Hypothalamus (tissue), 51 donors: ENCODE measurements at places on chromosomes 7 and 10.

DNA sequence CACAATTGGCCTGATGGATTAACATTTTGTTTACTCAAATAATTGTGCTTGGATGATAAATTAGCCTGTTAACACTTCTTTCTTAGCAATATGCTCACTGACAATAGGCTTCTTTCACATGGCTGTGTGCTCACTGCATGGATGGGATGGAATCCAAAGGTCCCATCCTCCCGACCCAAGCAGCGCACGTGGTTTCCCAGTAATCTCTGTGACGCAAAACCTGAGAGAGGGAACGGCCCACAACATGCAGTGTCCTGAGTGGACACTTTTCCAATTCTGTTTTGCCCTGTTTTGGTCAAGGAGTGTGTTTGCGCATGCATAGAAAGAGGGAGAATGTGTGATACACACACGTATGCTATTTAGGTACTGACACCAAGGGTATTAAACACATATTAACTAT is 42.1 kb upstream of the RASGEF1A start:
- no peak for DNase-seq

DNA sequence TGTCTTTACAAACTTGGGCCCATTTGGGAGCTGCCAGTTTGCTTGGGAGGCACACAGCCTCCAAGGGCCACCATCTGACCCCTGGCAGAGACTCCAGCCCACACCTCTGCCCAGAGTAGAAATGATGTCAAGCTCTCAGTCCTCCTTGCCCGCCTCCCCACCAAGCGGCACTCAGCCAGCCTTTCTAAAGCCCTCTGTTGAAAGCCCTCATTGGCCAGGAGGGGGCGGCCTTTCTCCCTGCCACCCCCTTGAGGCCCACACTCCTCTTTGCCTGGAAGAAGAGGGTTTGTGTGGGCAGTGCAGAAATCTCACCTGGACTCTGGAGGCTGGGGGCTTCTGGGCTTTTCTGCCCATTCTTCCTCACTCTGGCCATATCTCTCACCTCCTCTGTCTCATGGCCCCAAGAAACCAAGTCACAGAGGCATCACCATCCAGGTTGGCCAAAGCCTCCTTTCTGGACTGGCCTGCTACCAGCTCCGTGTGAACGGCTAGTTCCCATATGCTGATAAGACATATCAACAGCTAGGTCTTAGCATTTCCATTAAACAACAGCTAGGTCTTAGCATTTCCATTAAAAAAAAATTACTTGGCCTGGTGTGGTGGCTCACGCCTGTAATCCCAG is 36.1 kb downstream of the UBTD1 start:
- DNase-seq: peak; percentile 62

DNA sequence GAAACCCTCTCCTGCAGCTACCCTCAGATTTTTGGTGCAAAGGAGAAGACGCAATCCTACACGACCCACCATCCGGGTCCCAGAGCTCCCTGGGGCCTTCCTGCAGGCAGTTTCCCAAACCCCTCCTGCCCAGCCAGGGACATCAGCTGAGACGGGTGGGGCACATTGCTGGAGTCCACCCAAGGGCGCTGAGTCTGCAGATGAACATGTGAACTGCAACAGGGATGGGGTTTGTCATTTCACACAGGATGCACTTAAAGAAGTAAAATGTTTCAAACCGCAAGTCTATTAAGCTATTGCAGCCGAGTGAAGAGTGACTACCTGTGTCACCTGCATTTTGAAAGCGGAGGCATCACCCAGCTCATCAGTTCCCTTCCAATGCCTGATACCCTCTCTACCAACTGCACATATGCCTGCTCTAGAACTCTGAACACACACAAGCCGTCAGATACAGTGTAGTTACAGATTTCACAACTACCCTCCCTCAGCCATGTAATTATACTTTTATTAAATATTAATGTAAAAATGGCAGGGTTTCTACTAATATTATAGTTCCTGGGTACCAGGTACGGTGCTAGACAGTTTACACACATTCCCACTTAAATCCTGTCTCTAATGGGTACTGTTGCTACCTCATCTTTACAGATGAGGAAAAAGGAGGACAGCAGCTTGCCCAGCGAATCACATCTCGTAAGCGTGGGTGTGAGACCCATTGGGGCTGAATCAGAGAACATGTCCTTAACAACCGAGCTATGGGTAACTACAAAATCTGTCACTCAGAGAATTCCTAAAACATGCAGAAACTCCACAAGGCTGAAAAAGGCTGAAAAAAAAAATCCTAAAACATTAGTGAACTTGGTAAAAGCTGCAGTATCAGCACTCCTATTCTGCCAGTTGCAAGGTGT is 71.2 kb downstream of the GRB10 start:
- DNase-seq: no peak

GRCh38 chr7:27665531-27665930 is 2.8 kb upstream of the HIBADH start:
- no peak for DNase-seq

DNA sequence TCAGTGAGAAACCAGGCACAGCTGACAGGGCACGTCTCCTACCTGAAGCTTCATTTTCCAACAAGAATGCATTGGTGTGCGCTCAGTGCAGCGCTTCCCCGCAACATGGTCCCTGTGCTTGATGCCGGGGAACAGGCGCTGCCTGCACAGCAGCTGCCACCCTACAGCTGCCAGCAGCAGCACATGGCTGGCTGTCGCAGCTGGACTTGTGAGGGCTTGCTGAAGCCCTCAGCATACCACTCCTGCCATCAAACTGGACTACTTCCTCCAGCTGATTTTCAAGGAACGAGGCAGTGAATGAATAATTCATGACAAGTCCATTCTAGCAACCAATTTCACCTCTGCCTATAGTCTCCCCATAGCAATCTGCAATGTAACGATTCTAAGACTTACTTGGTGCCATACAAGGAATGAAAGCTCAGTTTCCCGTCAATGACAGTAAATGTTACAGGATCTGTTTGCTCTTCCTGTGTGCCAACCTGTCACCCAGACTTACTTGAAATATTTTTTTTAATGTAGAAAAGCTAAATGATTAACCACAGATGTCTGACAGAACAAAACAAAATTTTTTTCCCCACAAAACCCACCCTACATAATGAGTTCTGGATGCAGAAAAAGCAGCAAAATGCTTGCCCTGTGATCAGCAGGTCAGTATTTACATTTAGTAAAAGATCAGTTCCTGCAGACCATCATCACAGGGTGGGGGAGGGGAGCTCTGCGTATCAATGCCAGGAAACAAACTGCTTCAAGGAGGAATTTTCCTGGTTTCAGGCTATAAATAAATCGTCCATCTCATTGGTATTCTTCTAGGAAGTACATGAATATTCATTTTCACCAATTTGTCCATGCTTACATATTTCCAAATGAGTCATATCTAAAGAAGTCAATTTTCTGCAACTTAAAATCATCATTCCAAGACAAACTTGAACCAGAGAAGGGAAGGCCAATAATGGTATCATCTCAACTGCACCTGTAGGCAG is 140.6 kb downstream of the ALOX5 start:
- DNase-seq: peak; percentile 64

DNA sequence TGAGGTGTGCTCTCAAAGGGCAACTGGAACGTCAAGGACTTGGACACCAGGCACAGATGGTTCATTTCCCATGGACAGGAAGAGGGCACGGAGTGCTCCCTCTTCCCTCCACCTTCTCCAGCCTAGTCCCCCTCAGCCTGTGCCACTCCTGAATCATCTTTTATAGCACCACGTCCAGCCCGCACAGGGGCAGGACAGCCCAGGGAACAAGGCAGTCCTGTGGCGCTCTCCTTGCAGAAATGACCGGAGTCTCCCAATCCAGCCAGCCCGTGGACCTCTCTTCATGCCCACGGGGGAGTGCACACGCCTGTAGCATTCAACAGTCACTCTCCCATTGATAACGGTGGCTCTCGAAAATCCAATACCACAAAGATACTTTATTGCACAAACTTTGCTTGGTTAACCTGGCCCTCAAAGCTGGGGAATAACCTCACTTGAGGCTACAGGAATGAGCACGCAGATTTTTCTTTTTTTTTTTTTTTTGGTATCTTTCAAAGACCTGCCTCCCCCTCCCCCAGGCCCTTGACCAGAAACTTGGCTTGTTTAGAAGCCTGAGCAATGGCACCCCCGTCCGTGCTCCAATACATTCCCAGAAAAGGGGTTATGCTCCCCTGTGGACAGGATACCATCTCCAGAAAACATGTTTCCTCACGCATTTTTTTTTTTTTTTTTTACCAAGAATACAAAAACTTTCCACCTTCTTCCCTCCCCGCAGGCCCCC is 733 bp downstream of the PRKCQ start:
- no peak for DNase-seq

- DNase-seq: no peak
Measured at GRCh38 chr7:94253686-94254085, 141.0 kb upstream of the COL1A2 start.

DNA sequence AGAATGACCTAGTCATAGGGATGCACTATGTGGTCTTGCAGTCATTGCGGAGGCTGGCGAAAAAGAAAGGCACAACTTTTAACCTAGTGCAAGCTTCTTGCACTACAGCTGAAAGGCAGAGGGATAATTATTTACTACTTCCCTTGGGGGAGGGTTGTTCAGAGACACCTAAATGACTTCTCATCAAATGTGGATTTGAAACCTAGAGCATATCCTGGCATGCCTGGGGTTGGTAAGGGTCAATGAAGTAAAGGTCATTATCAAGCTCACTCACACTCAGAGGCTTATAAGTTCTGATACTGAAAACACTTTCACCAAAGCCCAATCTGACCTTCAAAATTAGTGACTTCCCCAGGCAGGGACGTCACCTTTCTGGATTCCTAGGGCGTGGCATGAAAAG is 108.9 kb upstream of the AMPH start:
- no peak for DNase-seq

DNA sequence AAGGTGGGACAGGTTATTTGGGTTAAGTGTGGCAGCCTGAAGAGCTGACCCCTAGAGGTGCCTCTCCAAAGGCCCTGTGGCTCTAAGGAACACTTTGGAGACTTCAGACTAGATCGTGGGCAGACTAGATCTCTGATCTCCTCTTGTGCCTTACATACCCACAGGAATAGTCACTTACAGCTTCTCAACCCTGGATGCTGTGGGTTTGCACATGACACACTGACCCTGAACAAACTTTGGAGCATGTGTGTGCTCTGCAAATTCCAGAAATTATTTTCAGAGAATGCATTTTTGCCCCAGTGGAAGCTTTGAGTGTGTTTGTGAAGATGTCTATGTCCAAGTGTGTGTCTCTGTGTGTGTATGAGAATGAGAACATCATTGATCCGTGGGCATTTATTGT is 119.6 kb downstream of the EMX2 start:
- DNase-seq: no peak

DNA sequence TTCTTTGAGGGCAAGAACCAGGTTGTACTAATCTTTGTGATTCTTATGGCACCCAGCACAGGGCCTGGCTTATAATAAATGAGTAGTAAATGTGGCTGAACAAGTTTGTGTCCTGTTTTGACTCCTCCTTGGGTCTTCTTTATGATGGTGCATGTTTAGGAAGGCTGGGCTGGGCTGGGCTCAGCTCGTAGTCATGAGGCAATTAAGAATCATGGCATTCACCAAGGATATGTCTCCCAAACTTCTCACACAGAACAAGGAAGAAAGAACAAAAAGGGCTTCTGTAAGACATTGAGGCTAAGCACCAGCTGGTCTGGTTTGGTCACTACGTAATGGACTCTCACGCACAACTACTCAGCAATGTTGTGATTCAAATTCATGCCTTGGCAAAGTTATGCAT is 30.5 kb upstream of the YAE1 start:
- no peak for DNase-seq

- DNase-seq: no peak
Measured at GRCh38 chr7:2199956-2200583, 32.7 kb downstream of the MAD1L1 start.

- DNase-seq: no peak
Measured at GRCh38 chr10:103490986-103491314, 2.6 kb upstream of the NEURL1 start.

DNA sequence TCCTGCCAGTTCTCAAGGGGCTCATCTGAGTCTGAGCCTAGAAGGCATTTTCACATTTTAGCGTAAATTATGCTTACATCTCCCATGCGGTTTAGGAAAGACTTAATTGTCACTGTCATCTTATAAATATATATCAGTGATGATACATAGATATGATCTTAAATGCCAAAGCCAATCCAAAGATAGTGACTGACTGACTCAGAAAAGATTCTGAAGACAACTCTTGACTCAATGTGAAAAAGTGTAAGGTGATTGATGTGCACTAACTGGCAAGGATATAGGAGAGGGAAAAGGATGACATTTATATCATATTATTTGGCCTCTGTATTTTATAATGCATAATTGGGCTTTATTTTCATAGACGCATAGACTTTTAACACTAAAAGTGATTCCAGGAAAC is 84.9 kb upstream of the LRRN3 start:
- no peak for DNase-seq

GRCh38 chr7:134120405-134120804 is 6.7 kb upstream of the LRGUK start:
- no peak for DNase-seq

DNA sequence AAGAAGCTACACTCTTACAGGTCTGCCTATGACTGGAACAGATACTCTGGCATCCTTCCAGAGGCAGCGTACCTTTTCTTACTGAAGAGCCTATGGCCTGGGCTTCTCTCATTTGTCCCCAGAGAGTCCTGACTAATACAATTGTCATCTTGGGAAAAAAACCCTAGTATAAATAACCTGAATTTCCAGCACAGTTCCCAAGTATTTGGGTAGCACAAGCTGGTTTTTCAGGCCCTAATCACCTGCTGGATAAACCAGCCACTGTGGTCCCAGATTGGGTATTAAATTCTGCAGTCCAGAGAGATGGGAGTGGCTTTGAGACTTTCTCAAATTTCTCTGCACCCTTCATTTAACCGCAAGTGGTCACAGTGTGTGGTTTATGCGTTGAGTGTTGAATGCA is 186.8 kb upstream of the NEBL start:
- no peak for DNase-seq

DNA sequence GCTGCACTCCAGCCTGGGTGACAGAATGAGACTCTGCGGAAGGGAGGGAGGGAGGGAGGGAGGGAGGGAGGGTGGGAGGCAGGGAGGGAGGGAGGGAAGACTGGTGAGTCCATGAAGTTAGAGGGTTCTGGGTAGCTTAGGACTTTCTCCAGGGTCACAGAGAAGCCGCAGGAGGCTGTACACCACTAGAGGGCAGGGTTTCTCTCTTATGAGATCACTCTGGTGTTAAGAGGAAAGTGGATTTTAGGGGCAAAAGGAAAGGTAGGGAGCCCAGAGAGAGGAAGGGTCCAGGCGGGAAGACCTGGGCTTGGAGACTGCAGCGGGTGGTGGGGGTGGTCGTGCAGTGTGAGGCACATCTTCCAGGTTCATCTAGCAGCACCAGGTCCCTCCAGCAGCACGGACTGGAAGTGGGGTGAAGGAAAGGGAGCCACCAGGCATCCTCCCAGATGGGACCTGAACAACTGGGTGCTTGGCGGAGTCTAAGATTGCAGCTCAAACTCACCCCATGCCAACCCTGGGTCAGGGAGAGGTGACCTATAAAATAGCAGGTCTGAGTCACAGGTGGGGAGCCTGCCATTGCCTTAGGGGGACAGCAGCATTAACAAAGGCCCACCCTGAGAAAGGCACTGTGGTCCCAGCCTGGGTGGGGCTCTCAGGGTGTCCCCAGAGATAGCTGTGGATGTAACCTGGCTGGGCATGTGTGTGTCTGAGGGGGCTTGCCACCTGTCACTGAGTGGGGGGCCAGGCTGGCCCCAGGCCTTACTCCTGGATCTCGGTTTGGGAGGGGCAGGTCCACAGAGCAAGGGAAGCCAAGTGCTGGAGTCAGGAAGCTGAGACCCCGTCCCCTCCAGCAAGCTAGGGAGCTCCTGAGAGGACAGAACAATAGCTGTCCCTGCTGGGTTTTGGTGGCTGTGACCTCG is 48.5 kb upstream of the SLC29A3 start:
- DNase-seq: no peak

- DNase-seq: peak; percentile 41
Measured at GRCh38 chr7:141700848-141701371, 1.1 kb downstream of the DENND11 start.

- DNase-seq: no peak
Measured at GRCh38 chr10:84190621-84191020, 3.7 kb upstream of the CDHR1 start.
